ENCODE measurements at places on chromosomes 3 and 15.
A peak's percentile ranks its signal among the peaks of the same experiment; 100 is the strongest.

- no peaks in the 10 kb centered on the region for H3K27me3 ChIP-seq
- DNase-seq: no peak
- H3K27ac ChIP-seq: no peak overlapping the region
Measured at GRCh38 chr3:25212736-25213135, 215.3 kb upstream of the RARB start.

DNA sequence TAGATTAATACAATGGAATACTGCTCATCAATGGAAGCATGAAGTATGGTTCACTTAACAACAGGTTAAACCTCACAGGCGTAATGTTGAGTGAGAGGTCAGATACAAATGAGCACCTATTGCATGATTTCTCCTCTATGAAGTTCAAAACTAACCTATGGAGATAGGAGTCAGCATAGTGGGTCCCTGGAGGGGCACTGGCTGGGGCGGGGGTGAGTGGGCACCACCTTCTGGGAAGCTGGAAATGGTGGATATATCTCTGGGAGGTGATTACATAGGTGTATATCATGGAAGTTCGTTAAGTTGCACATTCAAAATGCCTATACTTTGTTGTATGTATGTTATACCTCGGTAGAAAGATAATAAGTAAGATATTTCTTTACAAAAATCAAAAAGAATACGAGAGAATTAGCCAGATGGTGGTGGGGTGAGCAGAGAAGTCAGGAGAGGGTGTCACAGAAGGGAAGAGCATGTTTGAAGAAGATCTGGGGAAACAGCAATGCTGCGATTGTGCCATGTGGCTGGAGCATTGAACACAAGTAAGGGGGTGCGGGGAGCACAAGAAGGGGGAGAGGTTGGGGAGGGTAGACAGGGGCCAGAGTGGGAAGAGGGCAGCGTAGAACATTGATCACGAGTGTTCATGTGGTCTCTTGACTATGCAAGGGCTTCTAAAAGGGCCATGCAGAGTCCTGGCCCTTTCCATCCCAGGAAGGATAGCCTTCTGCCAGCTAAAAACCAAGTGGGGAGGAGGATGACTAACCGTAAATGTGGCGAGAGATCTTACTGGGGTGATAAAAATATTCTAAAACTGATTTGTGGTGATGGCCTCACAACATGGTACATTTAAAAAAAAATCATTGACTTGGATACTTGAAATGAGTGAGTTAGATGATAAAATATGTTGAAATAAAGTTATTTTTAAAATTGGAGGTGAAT lies 30.2 kb downstream of the ITGA11 start:
- no peak overlapping the region for H3K27ac ChIP-seq
- DNase-seq: peak; percentile 84
- no peak overlapping the region for H3K4me3 ChIP-seq
- no peaks in the 10 kb centered on the region for H3K36me3 ChIP-seq
- no peaks in the 10 kb centered on the region for H3K27me3 ChIP-seq
- no peaks in the 10 kb centered on the region for H3K4me1 ChIP-seq

- no peak overlapping the region for H3K27ac ChIP-seq
- H3K27me3 ChIP-seq: no peaks in the 10 kb centered on the region
- no peaks in the 10 kb centered on the region for H3K36me3 ChIP-seq
- no peak overlapping the region for H3K4me3 ChIP-seq
Measured at GRCh38 chr3:49780080-49780974, 6.0 kb downstream of the IP6K1 start.

DNA sequence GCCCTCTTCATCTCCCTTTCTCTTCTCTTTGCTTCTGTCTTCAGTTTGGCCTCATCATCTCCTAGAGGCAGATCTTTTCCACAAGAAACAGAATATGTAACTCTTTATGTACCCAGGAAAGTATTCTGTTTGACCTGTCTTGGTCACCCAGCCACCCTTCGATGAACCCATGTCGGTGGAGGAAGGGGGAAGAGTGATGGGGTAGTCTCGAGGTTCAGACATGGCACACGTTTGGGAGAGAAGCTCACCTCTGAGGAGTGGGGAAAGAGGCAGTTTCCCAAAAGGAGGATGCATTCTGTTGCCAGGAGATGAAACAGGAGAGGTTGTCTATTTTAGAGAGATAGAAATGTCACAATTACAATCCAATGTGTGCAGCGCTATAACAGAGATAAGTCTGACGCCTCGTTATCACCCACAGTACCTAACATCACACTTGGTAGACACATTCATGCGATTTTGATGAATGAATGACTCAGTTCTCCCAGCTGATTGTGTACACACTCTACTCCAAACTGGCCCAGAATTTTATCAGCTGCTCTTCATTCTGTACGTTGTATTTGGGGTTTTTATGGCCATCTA lies 722 bp upstream of the CCDC50 start:
- no peaks in the 10 kb centered on the region for H3K36me3 ChIP-seq
- H3K27ac ChIP-seq: peak overlapping the region; percentile 92
- peak overlapping the region; percentile 82 for H3K4me3 ChIP-seq
- peaks cover 28% of the 10 kb centered on the region for H3K4me1 ChIP-seq
- no peaks in the 10 kb centered on the region for H3K27me3 ChIP-seq
- no peak for DNase-seq

GRCh38 chr15:64990168-64990470 lies 405 bp upstream of the SPG21 start:
- no peaks in the 10 kb centered on the region for H3K36me3 ChIP-seq
- peaks cover 45% of the 10 kb centered on the region for H3K4me1 ChIP-seq
- peak overlapping the region; percentile 86 for H3K27ac ChIP-seq
- no peak for DNase-seq
- peak overlapping the region; percentile 70 for H3K4me3 ChIP-seq

GRCh38 chr15:56906766-56907165 lies 11.7 kb upstream of the TCF12 start:
- H3K27ac ChIP-seq: no peak overlapping the region
- H3K27me3 ChIP-seq: no peaks in the 10 kb centered on the region
- no peak for DNase-seq
- H3K36me3 ChIP-seq: no peaks in the 10 kb centered on the region

GRCh38 chr15:64134345-64134829 lies 17.1 kb upstream of the SNX22 start:
- no peak for DNase-seq
- no peaks in the 10 kb centered on the region for H3K36me3 ChIP-seq
- H3K27ac ChIP-seq: no peak overlapping the region
- H3K4me3 ChIP-seq: no peak overlapping the region

DNA sequence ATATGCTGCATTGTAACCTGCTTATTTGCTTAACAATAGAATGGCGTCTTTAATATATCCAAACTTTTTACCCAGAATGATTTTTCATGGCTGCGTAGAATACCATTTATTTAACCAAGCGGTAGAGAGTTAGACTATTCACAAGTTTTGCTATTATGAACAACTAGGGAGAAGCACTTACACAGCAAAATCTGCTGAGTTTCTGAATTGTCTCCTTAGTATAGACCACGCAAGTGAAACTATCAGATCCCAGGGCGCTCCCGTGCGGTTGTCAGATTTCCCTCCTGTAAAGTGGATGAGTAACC lies 12.6 kb upstream of the ADPGK start:
- H3K27me3 ChIP-seq: no peaks in the 10 kb centered on the region
- H3K4me1 ChIP-seq: peaks cover 15% of the 10 kb centered on the region
- H3K4me3 ChIP-seq: peak overlapping the region; percentile 51
- DNase-seq: no peak

GRCh38 chr3:55988905-55989304 lies 479.4 kb downstream of the ERC2 start:
- no peak overlapping the region for H3K27ac ChIP-seq
- no peak for DNase-seq
- H3K36me3 ChIP-seq: no peaks in the 10 kb centered on the region
- H3K4me3 ChIP-seq: no peak overlapping the region
- H3K4me1 ChIP-seq: no peaks in the 10 kb centered on the region
- H3K27me3 ChIP-seq: no peaks in the 10 kb centered on the region

GRCh38 chr15:61780278-61780980 lies 279.8 kb downstream of the VPS13C start:
- H3K36me3 ChIP-seq: no peaks in the 10 kb centered on the region
- DNase-seq: no peak
- H3K27me3 ChIP-seq: no peaks in the 10 kb centered on the region
- H3K4me1 ChIP-seq: no peaks in the 10 kb centered on the region
- H3K27ac ChIP-seq: no peak overlapping the region
- H3K4me3 ChIP-seq: no peak overlapping the region

- no peaks in the 10 kb centered on the region for H3K4me1 ChIP-seq
- no peaks in the 10 kb centered on the region for H3K36me3 ChIP-seq
- H3K27me3 ChIP-seq: no peaks in the 10 kb centered on the region
- DNase-seq: no peak
- no peak overlapping the region for H3K4me3 ChIP-seq
- H3K27ac ChIP-seq: no peak overlapping the region
Measured at GRCh38 chr3:190883973-190884832, 21.7 kb upstream of the GMNC start.

DNA sequence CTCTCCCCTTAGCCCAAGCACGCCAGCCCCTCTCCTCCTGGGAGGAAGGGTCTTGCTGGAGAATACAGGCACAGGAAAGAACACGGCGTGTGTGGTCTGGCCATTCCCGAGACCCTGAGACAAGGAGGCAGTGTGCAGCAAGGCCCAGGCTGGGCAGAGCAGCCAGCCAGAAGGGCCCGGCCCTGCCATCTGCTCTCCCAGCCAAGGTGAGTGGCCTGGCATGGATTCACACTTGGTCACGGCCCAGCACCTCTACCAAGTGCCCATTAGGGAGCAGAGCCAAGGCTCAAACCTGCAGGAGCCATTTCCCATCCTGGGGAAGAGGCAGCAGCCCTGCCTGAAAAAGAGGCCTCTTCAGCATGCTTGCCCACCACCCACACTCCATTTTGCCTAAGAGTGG lies 28.6 kb downstream of the MEGF11 start:
- H3K27ac ChIP-seq: no peak overlapping the region
- no peak for DNase-seq
- H3K4me1 ChIP-seq: no peaks in the 10 kb centered on the region
- no peaks in the 10 kb centered on the region for H3K27me3 ChIP-seq

- no peak overlapping the region for H3K27ac ChIP-seq
- no peaks in the 10 kb centered on the region for H3K36me3 ChIP-seq
- H3K4me1 ChIP-seq: no peaks in the 10 kb centered on the region
- H3K27me3 ChIP-seq: no peaks in the 10 kb centered on the region
- DNase-seq: no peak
- no peak overlapping the region for H3K4me3 ChIP-seq
Measured at GRCh38 chr3:144312702-144313101, 341.1 kb downstream of the DIPK2A start.

DNA sequence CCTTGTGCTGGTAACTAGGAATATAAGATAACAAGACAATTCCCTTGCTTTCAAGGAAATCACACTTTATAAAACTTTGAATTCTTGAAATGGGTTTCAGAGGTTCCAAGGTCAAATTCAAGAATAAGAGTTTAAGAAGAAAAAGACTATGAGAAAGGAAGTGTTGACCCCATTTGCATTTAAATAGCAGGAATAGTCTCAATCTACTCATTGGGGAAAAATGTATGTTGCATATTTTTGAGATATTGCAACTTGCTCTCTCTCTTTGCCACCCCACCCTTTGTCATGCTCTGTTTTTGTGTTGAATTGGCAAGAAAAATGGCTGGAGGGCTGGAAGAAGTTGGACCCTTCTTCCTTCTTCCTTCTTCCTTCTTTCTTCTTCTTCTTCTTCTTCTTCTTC lies 699.2 kb downstream of the TUSC7 start:
- no peak overlapping the region for H3K4me3 ChIP-seq
- DNase-seq: no peak
- H3K27ac ChIP-seq: no peak overlapping the region

- peaks cover 17% of the 10 kb centered on the region for H3K36me3 ChIP-seq
- no peaks in the 10 kb centered on the region for H3K27me3 ChIP-seq
- DNase-seq: no peak
- no peak overlapping the region for H3K27ac ChIP-seq
- peak overlapping the region; percentile 62 for H3K4me3 ChIP-seq
Measured at GRCh38 chr15:79310612-79310984, 314 bp upstream of the TMED3 start.

DNA sequence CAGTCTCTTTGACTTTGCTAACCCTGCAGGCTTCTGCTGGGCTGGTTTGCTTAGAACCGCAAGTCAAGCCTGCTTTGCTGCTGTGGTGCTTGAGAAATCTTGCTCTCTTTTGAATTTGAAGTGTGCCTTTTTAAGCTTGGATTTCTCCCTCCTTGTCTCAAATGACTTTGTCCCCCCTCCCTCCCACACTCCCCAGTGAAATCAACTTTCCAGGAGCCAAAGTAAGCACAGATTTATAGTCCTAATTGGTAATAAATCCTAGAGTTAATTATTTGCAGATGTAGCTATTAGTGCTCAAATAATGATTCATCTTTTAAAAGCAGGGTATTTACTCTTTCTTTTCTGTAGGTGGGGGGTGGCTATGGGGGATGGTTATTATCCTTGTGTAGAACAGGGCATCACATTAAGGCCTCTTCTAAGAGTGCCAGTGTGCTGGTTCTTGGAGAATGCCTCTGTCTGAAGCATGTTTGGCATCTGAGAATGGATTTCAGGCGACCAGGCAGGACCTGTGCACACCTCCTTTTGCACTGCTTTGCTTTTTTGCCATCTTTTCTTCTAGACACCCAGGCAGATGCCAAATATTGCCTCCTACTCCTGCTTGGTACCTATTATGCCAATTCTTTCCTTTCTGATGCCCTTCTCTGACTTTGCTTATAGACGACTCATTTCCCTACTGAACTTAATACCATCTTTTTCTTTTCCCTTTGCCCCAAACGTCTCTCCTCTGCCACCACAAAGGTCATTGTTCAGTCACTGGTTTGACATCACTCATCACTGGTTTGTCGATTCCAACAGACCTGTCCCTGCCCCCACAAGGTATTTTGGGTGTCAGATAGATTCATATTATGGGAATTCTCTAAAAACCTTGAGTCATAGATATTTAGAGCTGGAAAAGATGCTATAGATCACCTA lies 50.7 kb downstream of the CLDN11 start:
- peaks cover 41% of the 10 kb centered on the region for H3K4me1 ChIP-seq
- no peak overlapping the region for H3K4me3 ChIP-seq
- H3K36me3 ChIP-seq: no peaks in the 10 kb centered on the region
- DNase-seq: no peak
- peak overlapping the region; percentile 74 for H3K27ac ChIP-seq

DNA sequence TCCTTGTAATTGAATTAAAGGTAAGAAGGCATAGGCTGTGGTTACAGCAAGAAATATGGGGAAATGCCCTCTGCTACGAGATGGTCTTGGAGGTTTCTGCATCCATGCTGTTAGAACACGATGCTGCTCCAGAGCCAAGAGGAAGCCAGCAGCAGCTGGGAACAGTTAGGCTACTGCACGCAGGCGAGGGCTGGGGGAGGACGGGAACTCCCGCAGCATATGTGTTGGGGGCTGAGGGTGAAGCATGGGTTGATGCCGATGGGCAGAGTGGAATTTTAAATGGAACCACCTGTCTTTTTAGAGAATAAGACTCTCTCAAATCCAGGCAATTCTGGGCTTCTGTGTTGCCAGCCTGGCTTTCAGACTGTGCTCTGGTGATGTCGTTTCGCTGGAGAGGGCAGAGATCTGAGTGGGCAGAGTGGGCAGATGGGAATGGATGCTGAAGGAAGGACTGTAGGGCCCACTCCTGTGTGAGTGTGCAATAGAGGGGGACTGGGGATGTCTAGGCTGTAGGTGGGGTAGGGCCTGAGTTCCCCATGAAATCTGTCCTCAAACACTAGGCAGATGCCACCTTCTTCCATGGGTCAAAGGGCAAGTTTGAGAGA lies 417.0 kb upstream of the TPM1 start:
- no peaks in the 10 kb centered on the region for H3K36me3 ChIP-seq
- H3K4me3 ChIP-seq: peak overlapping the region; percentile 19
- peak overlapping the region; percentile 77 for H3K27ac ChIP-seq
- no peaks in the 10 kb centered on the region for H3K27me3 ChIP-seq
- H3K4me1 ChIP-seq: peaks cover 27% of the 10 kb centered on the region

GRCh38 chr3:127544192-127544802 lies 46.2 kb downstream of the TPRA1 start:
- H3K27me3 ChIP-seq: no peaks in the 10 kb centered on the region
- peaks cover 14% of the 10 kb centered on the region for H3K4me1 ChIP-seq
- no peak for DNase-seq
- H3K27ac ChIP-seq: no peak overlapping the region

All from vagina (tissue), 2 donors.